ENCODE measurements at places on chromosomes 2 and 18. TPM values are rescaled to one million over a fixed set of nuclear protein-coding genes. Genes with fewer than 3 reads are reported as not detected.

The RAPH1 gene
- 1.7 TPM for polyA plus RNA-seq

The CHRNG gene
- polyA plus RNA-seq: not detected

The PROM2 gene
- 16.8 TPM for polyA plus RNA-seq

The SOS1 gene
- polyA plus RNA-seq: 21.5 TPM

The SERPINB12 gene
- polyA plus RNA-seq: 0.05 TPM

The UGT1A7 gene
- 0.87 TPM for polyA plus RNA-seq

The IL37 gene
- polyA plus RNA-seq: 0.73 TPM

The KANSL1L gene
- polyA plus RNA-seq: 2.1 TPM

The GPR45 gene
- not detected for polyA plus RNA-seq

The SPRED2 gene
- polyA plus RNA-seq: 49.0 TPM

The SP5 gene
- polyA plus RNA-seq: not detected

The PRKAG3 gene
- not detected for polyA plus RNA-seq

The CABLES1 gene
- 1.00 TPM for polyA plus RNA-seq

The GCG gene
- polyA plus RNA-seq: not detected

The CCDC85A gene
- 0.03 TPM for polyA plus RNA-seq

The HAUS1 gene
- 39.7 TPM for polyA plus RNA-seq

The PRSS56 gene
- not detected for polyA plus RNA-seq

The LOXL3 gene
- polyA plus RNA-seq: 0.21 TPM

The BMP10 gene
- polyA plus RNA-seq: not detected

The PKDCC gene
- polyA plus RNA-seq: 0.05 TPM

The CXCR4 gene
- 0.21 TPM for polyA plus RNA-seq

The ANO7 gene
- polyA plus RNA-seq: 0.17 TPM

The SLC8A1 gene
- 2.7 TPM for polyA plus RNA-seq

The C2orf68 gene
- 7.9 TPM for polyA plus RNA-seq

The GALNT14 gene
- 27.4 TPM for polyA plus RNA-seq

The SP140 gene
- polyA plus RNA-seq: 0.95 TPM

The SLC9A2 gene
- polyA plus RNA-seq: 0.13 TPM

The SPATA3 gene
- not detected for polyA plus RNA-seq

The EFR3B gene
- 0.09 TPM for polyA plus RNA-seq

The SERPINB13 gene
- polyA plus RNA-seq: 15.5 TPM

The TFCP2L1 gene
- polyA plus RNA-seq: 31.0 TPM

The BOLL gene
- polyA plus RNA-seq: not detected

The SNRPD1 gene
- polyA plus RNA-seq: 32.6 TPM

The CAPN13 gene
- 0.09 TPM for polyA plus RNA-seq

The SF3B1 gene
- polyA plus RNA-seq: 268 TPM

The PTPN18 gene
- 8.7 TPM for polyA plus RNA-seq

The DPP4 gene
- polyA plus RNA-seq: 1.3 TPM

The GPR155 gene
- 15.7 TPM for polyA plus RNA-seq

The SERPINB10 gene
- 5.8 TPM for polyA plus RNA-seq
